Activated B cell treated with CpG ODN at 0.5 μM for 24 hours (primary cell): ENCODE measurements at places on chromosomes 2 and 18. TPM values are rescaled to one million over a fixed set of nuclear protein-coding genes. Genes with fewer than 3 reads are reported as not detected.

DNA sequence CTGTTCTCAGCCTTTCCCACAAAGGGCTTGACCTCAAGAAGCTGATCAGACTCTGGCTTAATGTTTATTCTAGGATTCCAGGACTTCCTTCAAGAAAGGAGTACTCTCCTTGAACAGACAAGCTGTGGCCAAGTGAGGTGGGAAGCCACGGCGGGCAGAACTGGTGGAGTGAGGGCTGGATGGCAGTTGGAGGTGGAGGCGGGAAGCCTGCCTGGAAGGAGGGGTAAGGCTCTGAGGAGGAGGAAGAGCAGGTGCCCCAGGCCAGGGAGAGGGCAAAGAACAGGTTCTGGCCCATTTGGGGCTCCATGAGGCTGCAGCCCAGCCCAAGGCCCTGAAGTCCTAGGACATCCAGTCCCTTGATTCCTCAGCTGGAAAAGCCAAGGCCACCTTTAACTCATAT, 143.9 kb downstream of the CYP26B1 start:
- no peak overlapping the region for H3K4me3 ChIP-seq
- H3K4me1 ChIP-seq, result no peaks in the 10 kb centered on the region

DNA sequence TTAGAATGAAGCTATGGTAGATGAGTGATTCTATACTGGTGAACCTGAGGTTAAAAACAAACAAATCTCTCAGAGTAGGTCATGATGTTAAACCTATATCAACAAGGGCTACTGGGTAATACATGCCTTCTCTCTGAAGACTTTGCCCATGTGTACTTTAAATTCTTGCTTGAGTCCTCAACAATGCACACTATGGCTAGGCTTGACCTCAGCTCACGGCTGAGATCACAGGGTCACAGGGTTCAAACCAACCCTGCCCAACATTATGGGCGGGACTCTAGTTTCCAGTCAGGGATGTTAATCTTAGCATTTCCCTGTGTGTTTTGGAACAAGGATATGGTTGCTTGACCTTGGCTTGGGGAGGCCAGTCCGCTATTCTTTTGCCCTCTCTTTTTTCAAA, 7.7 kb downstream of the CD28 start:
- DNase-seq, result no peak
- no peaks in the 10 kb centered on the region for H3K4me1 ChIP-seq
- H3K27me3 ChIP-seq, result peaks cover 42% of the 10 kb centered on the region
- H3K4me3 ChIP-seq, result no peak overlapping the region

DNA sequence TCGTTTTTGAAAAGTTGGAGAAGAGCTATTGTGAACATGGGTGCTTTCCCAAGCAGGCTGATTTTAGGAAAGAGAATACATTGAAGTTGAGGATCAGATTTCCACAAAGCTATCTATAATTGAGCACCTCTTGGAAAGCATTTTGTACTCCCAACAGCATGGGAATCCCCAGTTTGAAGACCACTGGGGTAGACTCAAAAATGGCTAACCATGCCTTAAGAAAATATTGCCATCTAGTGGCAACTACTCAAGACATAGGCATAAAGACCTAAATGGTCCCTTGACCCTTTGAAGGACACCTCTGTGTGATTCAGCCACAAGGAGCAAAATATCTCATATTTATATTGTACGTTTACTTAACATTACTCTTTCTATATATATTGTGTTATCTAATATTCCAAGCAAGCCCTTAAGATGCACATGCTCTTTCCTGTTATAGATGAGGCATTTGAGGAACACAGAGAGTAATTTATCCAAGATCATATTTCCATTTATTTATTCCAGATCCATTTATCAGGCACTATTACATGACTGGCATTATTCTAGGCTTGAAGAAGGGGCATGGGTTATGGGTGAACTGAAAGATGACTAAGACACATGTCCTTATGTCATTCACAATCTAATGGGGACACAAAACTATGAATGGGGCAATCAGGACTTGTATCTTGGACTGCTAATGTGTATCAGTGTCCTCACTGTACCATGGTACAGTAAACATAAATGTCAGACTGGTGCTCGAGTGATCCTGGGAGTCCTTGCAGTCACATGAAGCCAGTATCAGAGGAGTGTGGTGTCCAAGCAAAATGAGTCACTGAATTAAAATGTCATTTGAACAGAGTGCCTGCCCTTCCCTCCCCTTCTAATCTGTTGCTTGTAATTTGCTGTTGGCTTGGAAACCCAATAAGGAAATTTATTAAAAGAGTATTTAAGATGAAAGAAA, 121.0 kb upstream of the XPO1 start:
- no peak for DNase-seq
- no peaks in the 10 kb centered on the region for H3K27me3 ChIP-seq
- no peak overlapping the region for H3K27ac ChIP-seq
- no peaks in the 10 kb centered on the region for H3K36me3 ChIP-seq

DNA sequence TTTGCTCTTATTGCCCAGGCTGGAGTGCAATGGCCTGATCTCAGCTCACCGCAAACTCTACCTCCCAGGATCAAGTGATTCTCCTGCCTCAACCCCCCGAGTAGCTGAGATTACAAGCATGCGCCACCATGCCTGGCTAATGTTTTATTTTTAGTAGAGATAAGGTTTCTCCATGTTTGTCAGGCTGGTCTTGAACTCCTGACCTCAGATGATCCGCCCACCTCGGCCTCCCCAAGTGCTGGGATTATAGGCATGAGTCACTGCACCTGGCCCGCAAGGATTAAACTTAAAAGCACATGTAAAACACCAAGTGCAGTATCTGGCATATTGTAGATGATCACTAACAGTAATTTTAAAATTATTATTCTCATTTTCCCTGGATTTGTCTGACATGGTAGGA, 72.9 kb downstream of the C1QL2 start:
- DNase-seq, result no peak
- no peak overlapping the region for H3K27ac ChIP-seq
- no peaks in the 10 kb centered on the region for H3K4me1 ChIP-seq

- no peak overlapping the region for H3K27ac ChIP-seq
- no peak for DNase-seq
- H3K27me3 ChIP-seq, result no peaks in the 10 kb centered on the region
- no peaks in the 10 kb centered on the region for H3K36me3 ChIP-seq
Measured at GRCh38 chr2:214108598-214108997, 302.3 kb upstream of the VWC2L start.

DNA sequence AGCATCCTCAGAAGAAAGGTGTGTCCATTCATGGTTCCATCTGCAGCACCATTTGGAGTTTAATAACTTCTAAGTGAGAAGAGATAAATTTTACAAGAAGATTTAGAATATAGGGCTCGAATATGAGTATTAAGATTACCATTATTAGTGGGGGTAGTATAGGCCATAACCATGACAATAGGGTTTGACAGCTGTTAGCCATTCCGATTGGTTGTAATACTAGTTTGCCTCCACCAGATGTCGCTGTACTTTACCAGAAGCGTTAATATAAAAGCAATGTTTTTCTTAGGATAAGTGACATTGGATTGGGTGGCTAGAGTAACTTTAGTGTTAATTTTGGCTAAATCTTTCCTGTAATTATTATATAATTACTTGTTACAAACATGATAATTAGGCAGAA, 107.5 kb upstream of the SRD5A2 start:
- H3K27me3 ChIP-seq, result peaks cover 6% of the 10 kb centered on the region
- H3K36me3 ChIP-seq, result peaks cover 6% of the 10 kb centered on the region
- H3K27ac ChIP-seq, result no peak overlapping the region
- no peak overlapping the region for H3K4me3 ChIP-seq

- H3K27me3 ChIP-seq, result peaks cover 2% of the 10 kb centered on the region
- H3K4me1 ChIP-seq, result no peaks in the 10 kb centered on the region
- H3K27ac ChIP-seq, result no peak overlapping the region
- H3K4me3 ChIP-seq, result no peak overlapping the region
Measured at GRCh38 chr18:48308027-48308635, 101.1 kb downstream of the ZBTB7C start.

DNA sequence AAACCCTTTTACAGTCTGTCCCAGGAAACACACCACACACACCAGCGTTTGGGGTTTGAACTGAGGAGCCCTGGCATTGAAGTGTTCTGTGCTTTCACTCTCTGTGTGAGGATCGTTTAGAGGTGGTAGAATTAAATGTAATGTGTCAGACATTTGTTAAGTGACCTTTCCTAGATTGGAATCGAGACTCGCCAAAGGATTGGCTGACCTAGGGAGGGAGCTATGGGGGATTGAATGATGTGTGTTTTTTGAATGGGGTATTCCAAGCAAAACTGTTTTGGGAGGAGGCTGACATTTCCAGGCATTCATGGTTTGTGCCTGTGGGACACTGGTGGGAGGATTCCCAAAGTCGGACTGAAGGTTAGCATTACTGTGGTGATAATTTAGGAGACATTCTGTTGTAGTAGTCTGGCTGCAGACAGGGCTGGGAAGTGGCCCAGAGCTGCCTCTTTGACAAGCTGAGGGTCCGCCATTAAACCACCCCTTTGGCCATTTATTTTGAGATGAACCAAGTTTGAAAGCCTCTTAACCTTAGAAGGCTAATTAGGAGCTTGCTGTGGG, 1.7 kb downstream of the MYO1B start:
- no peak for DNase-seq
- H3K27ac ChIP-seq, result no peak overlapping the region
- no peak overlapping the region for H3K4me3 ChIP-seq

- H3K4me1 ChIP-seq, result no peaks in the 10 kb centered on the region
- no peak overlapping the region for H3K4me3 ChIP-seq
- H3K36me3 ChIP-seq, result no peaks in the 10 kb centered on the region
- DNase-seq, result no peak
- H3K27me3 ChIP-seq, result no peaks in the 10 kb centered on the region
- no peak overlapping the region for H3K27ac ChIP-seq
Measured at GRCh38 chr2:149422991-149423338, 92.6 kb downstream of the LYPD6 start.

GRCh38 chr2:167843217-167843616, 404.2 kb downstream of the STK39 start:
- no peak overlapping the region for H3K4me3 ChIP-seq
- H3K36me3 ChIP-seq, result no peaks in the 10 kb centered on the region
- no peak for DNase-seq
- peaks cover 14% of the 10 kb centered on the region for H3K27me3 ChIP-seq

DNA sequence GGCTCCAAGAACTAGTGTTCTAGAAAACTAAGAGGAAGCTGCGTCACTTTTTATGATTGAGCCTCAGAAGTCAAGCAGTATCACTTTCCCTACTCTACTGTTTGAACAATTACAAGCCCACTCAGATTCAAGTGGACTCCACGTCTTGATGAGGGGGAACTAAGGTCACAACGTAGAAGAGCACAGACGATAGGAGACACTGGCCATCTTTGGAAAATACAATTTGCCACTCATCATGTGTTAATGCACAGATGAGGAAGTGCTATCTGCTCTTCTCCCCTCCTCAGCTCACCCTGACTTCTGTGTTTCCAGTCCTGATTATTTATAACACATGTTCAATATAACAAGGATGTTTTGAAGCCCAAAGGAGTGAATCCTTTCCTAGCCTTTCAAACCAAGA, 76.1 kb upstream of the CYP1B1 start:
- H3K4me1 ChIP-seq, result no peaks in the 10 kb centered on the region
- no peak for DNase-seq
- no peaks in the 10 kb centered on the region for H3K36me3 ChIP-seq
- peaks cover 8% of the 10 kb centered on the region for H3K27me3 ChIP-seq
- H3K4me3 ChIP-seq, result no peak overlapping the region
- no peak overlapping the region for H3K27ac ChIP-seq

The SERPINB5 gene
- not detected in 2 replicates for total RNA-seq

GRCh38 chr2:219765231-219765911, 137.9 kb downstream of the SLC4A3 start:
- no peaks in the 10 kb centered on the region for H3K36me3 ChIP-seq
- no peak for DNase-seq
- H3K4me1 ChIP-seq, result no peaks in the 10 kb centered on the region
- H3K27me3 ChIP-seq, result no peaks in the 10 kb centered on the region
- H3K4me3 ChIP-seq, result no peak overlapping the region

GRCh38 chr2:108904680-108905079, 84.3 kb downstream of the EDAR start:
- no peak overlapping the region for H3K27ac ChIP-seq
- H3K4me3 ChIP-seq, result no peak overlapping the region
- H3K4me1 ChIP-seq, result no peaks in the 10 kb centered on the region
- no peaks in the 10 kb centered on the region for H3K36me3 ChIP-seq
- peaks cover 3% of the 10 kb centered on the region for H3K27me3 ChIP-seq
- no peak for DNase-seq

DNA sequence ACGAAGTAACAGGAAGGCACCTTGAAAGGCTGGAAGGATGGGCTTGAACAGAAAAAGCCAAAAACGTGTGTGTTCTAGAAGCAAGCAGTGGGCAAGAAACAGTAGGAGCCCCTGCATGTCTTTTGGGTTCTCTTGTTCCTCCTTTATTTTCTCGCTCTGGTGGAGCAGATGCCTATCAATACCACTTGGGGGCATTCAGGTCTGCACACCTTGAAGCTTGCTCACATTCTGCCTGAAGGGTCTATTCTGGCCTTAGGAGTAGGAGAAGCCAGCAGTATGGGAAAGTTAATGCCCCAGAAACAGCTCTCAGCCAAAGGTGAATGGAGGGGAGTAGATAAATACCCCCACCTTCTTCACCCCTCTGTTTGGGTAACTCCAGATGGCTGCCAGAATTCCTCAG, 204.5 kb downstream of the TXNL1 start:
- H3K27me3 ChIP-seq, result no peaks in the 10 kb centered on the region
- no peaks in the 10 kb centered on the region for H3K36me3 ChIP-seq
- no peak for DNase-seq
- H3K4me3 ChIP-seq, result no peak overlapping the region
- no peak overlapping the region for H3K27ac ChIP-seq
